ENCODE measurements at places on chromosomes 7 and 10. TPM values are rescaled to one million over a fixed set of nuclear protein-coding genes. Genes with fewer than 3 reads are reported as not detected.

Gene WNT8B
- 0.31 TPM for total RNA-seq

Gene SEMA3D
- total RNA-seq, result 1.6 TPM

Gene HOXA4
- not detected for total RNA-seq

Gene SEMA3A
- 41.3 TPM for total RNA-seq

Gene CALML3
- not detected for total RNA-seq

Gene HMX2
- total RNA-seq, result not detected

Gene CALCR
- total RNA-seq, result not detected

Gene CPA5
- not detected for total RNA-seq

Gene METTL2B
- 36.9 TPM for total RNA-seq

Gene CUBN
- 7.2 TPM for total RNA-seq

Gene CDC14C
- not detected for total RNA-seq

Gene BMPER
- 8.1 TPM for total RNA-seq

Gene ADAM8
- total RNA-seq, result 2.8 TPM

Gene VWDE
- 0.63 TPM for total RNA-seq

Gene NCF1
- not detected for total RNA-seq

Gene CFAP69
- total RNA-seq, result 9.1 TPM

Gene OPN4
- not detected for total RNA-seq

Gene ZNF804B
- total RNA-seq, result 9.7 TPM

Gene CNPY1
- not detected for total RNA-seq

Gene ASNS
- 69.2 TPM for total RNA-seq

Gene NEUROG3
- total RNA-seq, result not detected

Gene IRF5
- 1.3 TPM for total RNA-seq

Gene UCMA
- total RNA-seq, result not detected

Gene CALHM3
- not detected for total RNA-seq

Gene NUTM2D
- total RNA-seq, result 11.9 TPM

Gene SCIN
- 2.8 TPM for total RNA-seq

Gene CCL24
- not detected for total RNA-seq

Gene WDR37
- 34.4 TPM for total RNA-seq

Gene HMX3
- not detected for total RNA-seq

Gene ZNF775
- 10.0 TPM for total RNA-seq

Gene CNTNAP2
- total RNA-seq, result 73.9 TPM

Gene XRCC2
- total RNA-seq, result 6.9 TPM

Gene ZNF32
- 50.1 TPM for total RNA-seq

Gene SPDYE6
- total RNA-seq, result not detected

Gene ZPBP
- total RNA-seq, result not detected

Gene SPDYE2
- total RNA-seq, result not detected

Gene PLOD3
- 22.2 TPM for total RNA-seq

Gene LRRD1
- total RNA-seq, result 3.8 TPM

Gene FAM25A
- total RNA-seq, result not detected

Gene GPER1
- total RNA-seq, result 1.6 TPM

Gene CACNB2
- 35.1 TPM for total RNA-seq

Gene JCAD
- total RNA-seq, result 11.9 TPM

Gene LEP
- not detected for total RNA-seq

Gene SOSTDC1
- total RNA-seq, result 13.1 TPM

Gene RSPH10B2
- 4.7 TPM for total RNA-seq

Gene TLL2
- 0.63 TPM for total RNA-seq

Gene CCDC3
- 13.8 TPM for total RNA-seq

Gene GPR15LG
- not detected for total RNA-seq

Gene DNAAF5
- 14.7 TPM for total RNA-seq

Gene NXPH1
- total RNA-seq, result 33.5 TPM

Gene DOCK4
- total RNA-seq, result 155 TPM

Gene PRKG1
- total RNA-seq, result 27.2 TPM

Gene AMPH
- total RNA-seq, result 36.9 TPM

Gene HIF1AN
- total RNA-seq, result 26.9 TPM

Gene TMEM178B
- total RNA-seq, result 79.5 TPM

Gene H2BK1
- not detected for total RNA-seq

Gene CDHR3
- total RNA-seq, result 28.8 TPM

Data from parietal lobe (tissue), 2 donors.